ENCODE measurements at places on chromosomes 3 and 15. TPM values are rescaled to one million over a fixed set of nuclear protein-coding genes. Genes with fewer than 3 reads are reported as not detected.
A peak's percentile ranks its signal among the peaks of the same experiment; 100 is the strongest.

ZPLD1 gene
- polyA plus RNA-seq: 0.89 TPM

CNTN3 gene
- 8.4 TPM for polyA plus RNA-seq

- DNase-seq: peak; percentile 10
These were observed 39.4 kb upstream of the SNRK start for GRCh38 chr3:43246976-43247375.

- no peak for DNase-seq
These were observed 550.7 kb upstream of the DPPA4 start for GRCh38 chr3:109888026-109888425.

- no peak for DNase-seq
These were observed 511.7 kb downstream of the NTRK3 start for GRCh38 chr15:87744815-87745214.

DNA sequence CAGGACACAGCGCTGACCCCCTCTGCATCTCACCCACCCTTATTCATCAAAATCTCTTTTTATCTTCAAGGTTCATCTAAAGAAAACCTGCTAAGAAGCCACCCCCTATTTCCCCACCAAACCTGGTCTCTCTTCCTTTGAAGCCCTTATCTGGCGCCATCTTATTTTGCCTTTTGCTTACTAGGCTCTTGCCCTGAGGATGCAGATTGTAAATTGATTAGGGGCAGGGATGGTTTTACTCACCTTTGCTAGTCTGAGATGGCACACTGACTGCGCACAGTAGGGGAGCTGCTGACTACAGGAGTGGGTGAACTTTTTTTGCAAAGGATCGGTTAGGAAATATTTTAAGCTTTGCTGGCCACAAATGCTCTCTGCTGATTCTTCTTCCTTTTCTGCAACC lies 78.9 kb upstream of the BHLHE40 start:
- DNase-seq: no peak

DNA sequence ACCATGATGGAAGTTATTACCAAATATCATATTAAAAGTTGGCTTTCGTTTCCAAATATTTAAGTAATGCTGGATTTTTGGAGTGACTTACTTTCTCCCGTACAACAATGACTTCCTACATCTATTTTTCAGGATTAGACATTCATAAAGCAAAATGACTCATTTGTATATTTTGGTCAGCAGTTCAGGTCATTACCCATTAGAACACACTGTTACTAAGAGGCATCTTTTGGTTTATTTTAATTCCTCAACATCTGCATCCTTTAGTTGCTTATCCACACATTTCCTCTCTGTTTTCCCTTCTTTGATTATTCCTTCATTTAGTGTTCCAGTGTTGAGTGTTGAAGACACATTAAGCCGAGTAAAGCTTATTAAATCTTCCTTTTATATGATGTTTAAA lies 348.2 kb downstream of the NAALADL2 start:
- no peak for DNase-seq

- DNase-seq: no peak
These were observed 38.5 kb upstream of the LIPC start for GRCh38 chr15:58393241-58393662.

DNA sequence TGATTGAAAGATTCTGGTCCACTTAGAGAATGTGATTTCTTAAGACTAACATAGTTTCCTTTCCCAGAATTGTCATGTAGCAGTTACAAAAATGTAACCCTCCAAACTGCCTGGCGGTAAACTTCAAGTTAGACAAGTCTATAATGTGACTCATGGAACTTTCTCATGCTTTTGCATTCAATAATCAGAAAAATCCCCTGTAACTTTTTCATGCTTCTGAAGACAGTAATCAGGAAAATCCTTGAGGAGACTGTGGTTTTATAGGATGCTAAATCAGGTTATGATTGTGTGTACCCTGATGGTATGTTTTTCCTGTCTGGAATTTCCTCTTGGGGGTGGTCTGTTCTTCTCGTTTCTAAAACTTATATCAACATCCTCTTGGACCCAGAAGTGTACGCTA lies 74.0 kb upstream of the RARB start:
- DNase-seq: no peak

- DNase-seq: no peak
These were observed 318.5 kb downstream of the NTRK3 start for GRCh38 chr15:87938031-87938430.

DNA sequence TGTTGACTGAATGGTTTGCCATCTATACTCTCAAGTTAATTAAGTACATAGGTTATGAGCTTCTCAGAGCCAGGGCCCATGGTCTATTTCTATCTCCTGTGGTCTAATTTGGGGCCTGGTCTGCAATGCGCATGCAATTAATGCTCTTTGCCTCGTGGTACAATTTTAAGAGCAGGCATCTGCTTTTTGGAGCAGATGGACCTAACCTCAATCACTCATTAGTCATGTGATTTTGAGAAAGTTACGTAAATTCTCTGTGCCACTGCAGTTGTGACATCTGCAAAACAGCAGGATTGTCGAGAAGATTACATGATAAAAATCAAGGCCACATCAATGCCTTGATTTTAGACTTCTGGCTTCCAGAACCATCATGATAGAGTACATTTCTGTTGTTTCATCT lies 543.7 kb upstream of the ADAMTS9 start:
- no peak for DNase-seq

- DNase-seq: no peak
These were observed 47.6 kb downstream of the RAP2B start for GRCh38 chr3:153209596-153209995.

All from left renal pelvis (tissue), 4 donors.